ENCODE measurements at places on chromosomes 12 and 14.

GRCh38 chr12:112146123-112146522, 20.8 kb downstream of the TRAFD1 start:
- peak; percentile 31 for DNase-seq

DNA sequence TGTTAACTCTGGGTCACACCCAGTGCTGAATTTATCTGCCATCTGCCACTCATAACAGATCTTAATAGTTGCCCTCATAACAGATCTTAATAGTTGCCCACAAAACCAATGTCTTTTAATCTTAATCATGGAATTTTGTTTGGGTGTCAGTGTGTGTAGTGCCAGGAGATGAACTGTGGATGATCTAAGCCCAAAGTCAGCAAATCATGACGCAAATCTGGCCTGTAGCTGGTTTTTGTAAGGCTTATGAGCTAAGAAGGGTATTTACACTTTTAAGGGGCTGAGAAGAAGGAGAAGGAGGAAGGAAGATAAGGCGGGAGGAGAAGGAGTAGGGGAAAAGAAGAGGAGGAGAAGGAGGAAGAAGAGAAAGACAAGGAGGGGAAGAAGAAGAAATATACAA, 10.0 kb upstream of the IL26 start:
- DNase-seq = no peak

DNA sequence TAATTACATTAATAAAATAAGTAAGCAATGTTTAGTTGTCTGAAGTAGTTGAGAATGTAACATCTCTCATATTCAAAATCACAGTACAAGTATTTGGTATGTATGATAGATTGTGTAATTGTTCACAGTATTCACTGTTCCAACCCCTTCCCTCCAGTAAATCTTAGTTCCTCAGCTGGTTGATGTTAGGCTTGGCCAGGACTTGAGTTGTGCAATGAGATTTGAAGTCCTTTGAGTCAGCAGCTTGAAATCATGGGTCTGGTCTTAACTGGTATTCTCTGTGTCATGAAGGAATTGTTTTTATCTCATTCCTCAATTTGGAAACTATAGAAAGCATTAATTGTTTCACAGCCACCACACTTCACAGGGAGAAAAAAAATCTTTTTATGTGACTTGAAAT, 477.1 kb downstream of the FSCB start:
- no peak for DNase-seq

DNA sequence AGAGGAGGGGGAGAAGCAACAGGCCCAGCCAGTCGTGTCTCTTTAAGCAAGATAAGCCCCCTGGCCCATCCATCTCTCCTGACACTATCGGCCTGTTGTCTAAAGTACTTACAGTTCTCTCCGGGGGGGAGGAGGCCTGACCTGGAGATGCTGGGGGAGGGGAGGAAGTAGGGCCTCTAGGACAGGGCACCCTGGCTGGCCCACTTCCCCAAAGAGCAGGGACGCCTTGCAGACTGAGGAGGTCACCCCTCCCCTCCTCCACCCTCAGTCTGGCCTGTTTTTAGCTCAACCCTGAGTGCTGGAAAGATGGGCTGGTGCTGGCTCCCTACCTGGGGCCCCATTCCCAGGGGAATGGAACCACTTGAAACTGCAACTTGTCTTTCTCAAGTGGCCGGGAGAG, 70.3 kb downstream of the TBX5 start:
- DNase-seq = no peak

DNA sequence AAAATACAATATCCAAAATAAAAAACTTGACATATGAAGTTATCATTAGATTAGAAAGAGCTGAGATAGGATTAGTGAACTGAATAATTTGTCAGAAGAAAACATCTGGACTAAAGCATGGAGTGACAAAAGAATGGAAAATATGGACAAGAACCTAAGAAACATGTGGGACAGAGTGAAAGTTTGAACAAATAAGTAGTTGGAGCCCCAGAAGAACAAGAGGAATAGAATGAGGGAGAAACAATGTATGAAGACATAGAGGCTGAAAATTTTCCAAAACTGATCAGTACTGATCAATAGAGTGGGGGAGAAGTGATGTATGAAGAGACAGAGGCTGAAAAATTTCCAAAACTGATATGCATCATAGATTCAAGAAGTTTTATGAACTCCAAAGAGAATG, 170.6 kb upstream of the CRY1 start:
- DNase-seq = no peak

- no peak for DNase-seq
Observed at GRCh38 chr14:60805841-60806430, 71.4 kb downstream of the MNAT1 start.

- no peak for DNase-seq
Observed at GRCh38 chr12:105485321-105485910, 154.9 kb downstream of the C12orf75 start.

- no peak for DNase-seq
Observed at GRCh38 chr12:116380108-116380507, 102.6 kb upstream of the MED13L start.

- no peak for DNase-seq
Observed at GRCh38 chr14:59428581-59429012, 36.6 kb downstream of the GPR135 start.

GRCh38 chr12:68048648-68049297, 59.5 kb downstream of the IFNG-AS1 start:
- DNase-seq = peak; percentile 9

DNA sequence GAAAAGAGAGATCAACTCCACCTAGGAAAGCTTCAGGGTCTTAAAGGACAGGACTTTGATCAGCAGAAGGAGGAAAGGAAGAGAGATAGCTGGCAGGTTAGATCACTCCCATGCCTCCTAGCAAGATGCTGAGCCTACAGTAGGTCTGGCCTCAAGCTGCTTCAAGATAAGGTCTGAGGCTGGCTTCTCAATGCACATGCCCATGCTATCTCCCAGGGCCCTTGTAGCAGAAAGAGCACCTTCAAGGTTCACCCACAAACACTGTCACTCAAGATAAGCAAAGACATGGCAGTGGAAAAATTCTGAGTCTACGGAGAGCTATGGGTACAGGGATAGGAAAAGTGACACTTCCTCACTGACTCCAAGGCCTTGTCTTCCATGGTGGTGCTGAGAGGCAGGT, 14.3 kb downstream of the REM2 start:
- DNase-seq = no peak

DNA sequence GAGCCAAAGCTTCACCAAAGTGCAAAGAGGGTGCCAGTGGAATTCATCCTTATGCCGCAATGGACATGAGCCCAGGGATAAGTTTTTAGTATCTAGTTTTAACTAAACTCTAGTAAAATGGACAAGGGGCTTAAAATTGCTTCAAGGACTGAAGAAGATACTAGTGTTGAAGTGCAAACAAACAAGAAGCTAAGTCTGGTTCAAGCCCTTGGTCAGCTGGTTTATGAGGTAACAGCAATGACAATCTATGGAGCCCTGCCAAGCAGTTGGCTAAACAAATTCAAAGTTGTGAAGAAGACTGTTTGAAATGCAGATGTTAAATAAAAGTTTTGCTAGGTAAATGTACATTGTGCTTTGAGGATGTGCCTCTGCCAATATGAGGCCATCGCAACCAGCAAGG, 209.4 kb downstream of the KTN1 start:
- DNase-seq = no peak

- no peak for DNase-seq
Observed at GRCh38 chr14:63933110-63933509, 80.3 kb downstream of the SYNE2 start.

- no peak for DNase-seq
Observed at GRCh38 chr12:81759190-81760051, at the start of gene PPFIA2. Gene PPFIA2, minus strand, starts transcription at chr12:81759350.

DNA sequence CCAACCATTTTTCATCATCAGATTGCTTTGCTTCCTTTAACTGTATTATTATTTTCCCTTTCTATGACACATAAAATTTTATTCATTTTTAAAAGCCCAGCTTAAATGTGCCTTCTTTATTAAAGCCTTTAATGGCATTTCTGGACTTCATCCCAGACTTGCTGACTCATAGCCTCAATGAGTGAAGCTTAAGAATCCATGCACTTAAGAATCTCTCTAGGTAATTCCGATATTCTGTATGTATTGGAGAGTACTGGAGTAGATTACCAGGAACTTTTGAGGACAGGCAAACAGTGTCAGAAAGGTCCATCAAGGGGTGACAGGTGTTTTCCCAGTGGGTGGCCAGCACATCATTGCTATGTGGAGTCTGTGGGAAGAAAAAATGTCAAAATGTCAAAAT, 107.9 kb downstream of the PTPRQ start:
- no peak for DNase-seq

DNA sequence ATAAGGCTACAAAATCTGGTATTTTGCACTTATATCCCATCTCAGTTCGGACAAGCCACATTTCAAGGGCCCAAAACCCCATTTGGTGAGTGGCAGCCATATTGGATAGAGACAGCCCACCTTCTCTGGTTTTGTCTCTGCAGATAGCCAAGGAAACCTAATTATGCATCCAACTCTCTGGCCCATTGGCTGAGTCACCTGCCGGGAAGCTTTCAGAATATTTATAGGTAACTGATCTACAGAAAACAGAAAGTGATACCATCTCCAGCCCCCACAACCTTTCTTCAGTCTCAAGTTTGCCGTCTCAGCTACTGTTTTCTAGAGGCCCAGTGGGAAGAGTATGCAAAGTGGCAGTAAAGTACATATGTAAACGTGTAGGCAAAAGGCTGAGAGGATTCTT, 33.7 kb upstream of the PPP1CC start:
- DNase-seq = peak; percentile 46

DNA sequence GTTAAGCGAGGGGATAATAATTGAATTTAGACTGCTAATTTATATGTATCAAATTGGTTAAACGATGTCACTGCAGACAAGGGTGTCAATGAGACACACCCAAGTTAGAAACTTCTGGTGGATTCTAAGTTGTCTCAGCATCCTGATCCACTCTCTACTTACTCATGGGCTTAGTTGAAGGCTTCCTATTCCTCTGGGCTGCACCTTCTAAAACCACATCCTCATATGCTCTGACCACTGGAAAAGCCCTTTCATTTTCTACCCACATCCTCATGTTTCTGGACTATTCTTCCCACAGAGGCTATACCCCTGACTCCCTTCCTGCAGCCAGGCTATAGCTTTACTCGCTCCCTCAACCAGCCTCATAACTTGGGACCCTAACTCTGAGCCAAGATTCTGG, 493.8 kb downstream of the VRK1 start:
- DNase-seq = no peak

- peak; percentile 34 for DNase-seq
Observed at GRCh38 chr14:49114161-49114893, 471.9 kb downstream of the RPS29 start.

GRCh38 chr14:65676361-65677014, 264.0 kb downstream of the FUT8 start:
- no peak for DNase-seq

DNA sequence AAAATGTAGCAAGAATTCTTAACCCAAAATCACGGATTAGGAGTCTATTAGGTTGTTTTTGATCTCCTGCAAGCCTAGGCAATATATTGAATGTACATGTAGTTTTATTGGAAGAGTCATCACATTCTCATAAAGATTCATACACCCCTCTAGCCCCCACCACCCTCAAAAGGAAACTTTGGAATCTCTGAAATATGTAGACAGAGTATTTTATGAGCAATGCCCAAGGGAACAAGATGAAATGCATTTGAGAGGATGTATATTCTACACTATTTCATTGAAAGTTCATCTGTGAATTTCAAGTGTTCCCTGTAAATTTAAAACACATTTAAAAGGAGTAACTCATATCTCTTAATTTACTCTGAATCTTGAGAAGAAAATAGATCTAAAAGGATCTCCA, 103.7 kb downstream of the SYT1 start:
- DNase-seq = no peak

DNA sequence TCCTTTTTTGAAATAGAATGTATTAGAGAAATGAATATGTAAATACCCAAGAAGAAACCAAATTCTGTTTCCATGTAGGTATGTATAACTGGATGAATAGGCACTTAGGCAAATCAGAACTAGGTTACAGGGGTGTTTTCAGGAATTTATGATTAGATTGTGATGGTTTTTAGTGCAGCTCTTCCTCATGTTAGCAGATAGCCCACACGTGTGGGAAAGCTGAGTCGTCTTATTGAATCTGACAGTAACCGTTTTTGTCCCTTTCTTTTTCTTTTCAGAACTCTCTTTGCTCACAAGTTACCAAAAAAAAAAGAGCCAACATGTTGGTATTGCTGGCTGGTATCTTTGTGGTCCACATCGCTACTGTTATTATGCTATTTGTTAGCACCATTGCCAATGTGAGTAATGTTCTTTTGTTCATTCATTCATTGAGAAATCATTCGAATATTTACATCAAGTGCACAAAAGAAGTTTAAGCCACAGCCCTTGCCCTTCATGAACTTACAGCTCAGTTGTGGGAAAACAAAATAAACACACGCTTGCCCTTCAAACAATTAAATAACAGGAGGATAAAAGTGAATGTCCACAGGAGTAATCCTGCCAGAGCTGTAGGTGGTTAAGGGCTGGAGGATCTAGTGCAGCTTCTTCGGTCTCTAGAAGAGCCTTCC, 14.8 kb downstream of the EMP1 start:
- DNase-seq = no peak

- no peak for DNase-seq
Observed at GRCh38 chr14:42527141-42527540, 920.5 kb downstream of the LRFN5 start.

GRCh38 chr12:38141239-38141638, 175.3 kb upstream of the ALG10B start:
- no peak for DNase-seq

DNA sequence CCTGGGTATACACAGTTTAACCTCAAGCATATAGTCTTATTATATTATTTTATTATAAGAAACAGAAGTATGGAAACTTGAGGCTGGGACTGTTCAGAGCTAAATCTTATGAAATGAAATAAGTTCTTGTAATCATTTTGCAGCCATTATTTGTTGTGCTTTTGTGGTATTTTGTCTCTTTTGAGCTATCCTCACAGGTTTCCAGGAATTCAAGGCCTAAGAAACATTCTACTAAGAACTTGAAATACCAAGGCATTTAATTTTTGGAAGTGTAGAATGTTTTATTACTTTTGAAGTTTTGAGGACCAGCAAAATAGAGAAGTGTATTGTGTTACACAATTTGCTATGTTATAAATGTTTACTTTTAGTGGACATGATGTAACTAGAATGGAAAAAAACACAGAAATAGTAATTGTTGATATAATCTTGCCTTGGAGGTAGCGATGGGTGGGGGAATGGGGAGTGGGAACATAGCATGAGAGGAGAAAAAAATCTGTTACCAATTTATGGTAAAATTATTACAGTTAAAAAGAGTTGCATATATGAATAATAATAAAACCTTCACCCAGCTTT, 81.7 kb downstream of the CRADD start:
- no peak for DNase-seq

Measured in Karpas-422 (cell line).